Stimulated activated CD8-positive, alpha-beta memory T cell treated with anti-CD3 and anti-CD28 coated beads, Interleukin-4, amount 100 ng/mL, for 1 hour (primary cell): ENCODE measurements at places on chromosomes 16 and 17.

DNA sequence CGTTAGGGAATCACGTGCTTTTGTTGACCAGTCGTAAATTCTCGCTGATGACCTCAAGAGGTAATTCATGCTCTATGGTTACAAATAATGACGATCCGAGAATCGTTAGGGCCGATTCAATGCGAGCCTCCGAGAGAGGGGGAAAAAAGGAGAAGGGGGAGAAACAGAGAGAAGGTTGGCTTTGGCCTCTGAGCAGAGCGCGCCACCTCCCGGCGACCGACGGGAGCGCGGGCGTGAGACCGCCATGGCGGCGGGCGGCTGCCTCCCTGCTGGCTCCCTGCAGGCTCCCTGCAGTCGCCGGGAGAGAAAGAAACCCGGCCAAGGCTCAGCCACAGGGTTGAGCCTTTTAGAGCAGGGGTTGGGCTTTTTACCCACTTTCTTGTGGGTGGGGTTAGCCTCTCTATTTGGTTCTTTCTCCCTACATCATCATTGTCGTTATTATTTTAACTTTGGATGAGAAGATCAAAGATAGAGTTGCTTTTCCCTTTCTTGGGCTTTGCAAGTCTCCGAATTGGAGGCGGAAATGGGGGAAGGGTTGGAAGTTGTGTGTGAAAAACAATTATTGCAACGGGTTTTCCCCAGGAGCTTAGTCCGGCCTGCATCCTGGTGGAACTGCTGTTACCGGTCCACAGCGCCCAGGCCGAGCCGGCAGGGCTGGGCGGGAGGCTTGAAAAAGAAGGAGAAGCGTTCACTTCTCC is 410 bp upstream of the HOXB5 start:
- DNase-seq: peak; percentile 62

- peak; percentile 66 for DNase-seq
Observed at GRCh38 chr16:28935924-28936783, 4.4 kb downstream of the CD19 start.

DNA sequence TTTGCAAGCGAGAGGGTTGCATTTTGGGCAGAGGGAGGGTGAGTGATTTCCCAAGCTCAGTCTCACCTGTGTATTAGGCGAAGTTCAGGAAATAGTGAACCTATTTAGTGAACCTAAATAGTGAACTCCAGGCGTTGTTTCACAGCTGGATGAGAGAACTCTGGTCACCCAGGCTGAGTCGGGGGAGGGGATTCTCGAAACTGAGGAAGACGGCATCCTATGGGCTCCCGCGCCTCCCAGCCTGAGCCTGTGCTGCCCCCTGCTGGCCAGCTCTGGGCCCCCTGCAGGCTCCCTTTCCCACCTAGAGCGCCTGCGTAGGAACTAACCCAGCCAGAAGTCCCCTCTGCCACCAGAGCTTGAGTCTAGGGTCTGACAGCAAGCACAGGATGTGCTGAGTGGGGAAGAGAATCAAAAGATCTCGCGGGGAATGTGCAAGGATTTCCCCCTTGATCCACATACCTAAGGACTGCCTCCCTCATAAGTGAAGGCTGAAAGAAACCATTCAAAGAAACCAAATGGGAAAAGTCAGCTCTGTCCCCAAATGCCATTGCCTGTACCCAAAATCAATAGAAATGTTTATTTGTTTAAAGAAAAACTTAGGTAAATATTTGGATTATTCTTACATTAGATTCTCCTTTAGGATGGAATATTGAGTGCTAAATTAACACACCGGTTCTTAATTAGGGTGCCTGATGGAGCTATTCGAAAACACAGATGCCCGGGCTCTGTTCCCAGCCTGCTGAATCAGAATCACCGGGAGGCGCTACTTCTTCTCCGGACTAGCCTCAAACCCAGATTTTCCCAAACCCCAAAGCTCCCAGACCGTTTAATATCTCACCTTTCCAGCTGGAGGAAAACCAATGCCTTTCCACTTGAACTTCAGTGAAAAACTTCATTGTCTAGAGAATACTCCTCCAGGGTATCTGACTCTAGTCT is 14.8 kb upstream of the MARVELD3 start:
- peak; percentile 61 for DNase-seq

GRCh38 chr17:40454613-40454995 is 11.4 kb downstream of the IGFBP4 start:
- DNase-seq: no peak

GRCh38 chr16:50580180-50580798 is 32.1 kb downstream of the NKD1 start:
- no peak for DNase-seq

- DNase-seq: no peak
Observed at GRCh38 chr17:17416007-17416399, 60.8 kb upstream of the MED9 start.

- DNase-seq: no peak
Observed at GRCh38 chr17:33803686-33804085, 451.4 kb upstream of the CCL2 start.

DNA sequence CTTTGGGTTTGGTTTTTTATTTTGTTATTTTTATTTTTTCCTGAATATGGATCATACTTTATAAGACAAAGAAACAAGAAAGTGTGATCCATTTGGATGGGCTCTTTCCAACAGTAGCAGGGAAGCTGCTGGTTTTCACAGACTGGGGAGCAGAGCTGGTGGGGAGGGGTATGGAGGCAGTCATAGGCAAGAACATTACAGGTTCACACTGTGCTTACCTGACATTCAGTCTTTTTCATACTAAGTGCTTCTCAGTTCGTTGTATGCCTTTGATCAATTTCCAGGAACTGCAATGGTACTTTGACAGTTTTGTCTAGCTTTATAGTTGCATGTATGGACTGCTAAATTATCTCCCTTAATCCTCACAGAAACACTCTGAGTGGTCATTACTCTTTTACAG is 27.7 kb downstream of the BEAN1 start:
- no peak for DNase-seq

GRCh38 chr16:28301154-28301553 is 8.8 kb downstream of the SBK1 start:
- DNase-seq: no peak
